AG08395 (cell line): ENCODE measurements at places on chromosomes 16 and 17.

DNA sequence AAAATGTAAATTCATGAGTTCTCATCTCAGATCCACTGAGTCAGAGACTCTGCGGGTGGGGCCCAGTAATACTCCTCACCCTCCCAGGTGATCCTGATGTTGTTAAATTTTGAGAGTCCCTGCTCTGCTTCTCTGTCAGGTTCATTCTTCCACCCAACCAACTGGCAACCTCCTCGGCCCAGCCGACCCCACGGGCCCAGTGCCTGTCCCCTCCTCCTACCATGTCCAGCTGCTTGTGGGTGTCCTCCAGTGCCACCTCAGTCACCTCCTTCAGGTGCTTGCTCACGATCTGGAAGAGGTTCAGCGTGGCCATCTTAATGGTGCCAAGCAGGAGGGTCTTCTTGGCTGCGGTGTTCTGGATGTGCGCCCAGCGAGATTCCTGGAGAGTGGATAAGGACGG lies 9.8 kb downstream of the CCDC42 start:
- DNase-seq = no peak

DNA sequence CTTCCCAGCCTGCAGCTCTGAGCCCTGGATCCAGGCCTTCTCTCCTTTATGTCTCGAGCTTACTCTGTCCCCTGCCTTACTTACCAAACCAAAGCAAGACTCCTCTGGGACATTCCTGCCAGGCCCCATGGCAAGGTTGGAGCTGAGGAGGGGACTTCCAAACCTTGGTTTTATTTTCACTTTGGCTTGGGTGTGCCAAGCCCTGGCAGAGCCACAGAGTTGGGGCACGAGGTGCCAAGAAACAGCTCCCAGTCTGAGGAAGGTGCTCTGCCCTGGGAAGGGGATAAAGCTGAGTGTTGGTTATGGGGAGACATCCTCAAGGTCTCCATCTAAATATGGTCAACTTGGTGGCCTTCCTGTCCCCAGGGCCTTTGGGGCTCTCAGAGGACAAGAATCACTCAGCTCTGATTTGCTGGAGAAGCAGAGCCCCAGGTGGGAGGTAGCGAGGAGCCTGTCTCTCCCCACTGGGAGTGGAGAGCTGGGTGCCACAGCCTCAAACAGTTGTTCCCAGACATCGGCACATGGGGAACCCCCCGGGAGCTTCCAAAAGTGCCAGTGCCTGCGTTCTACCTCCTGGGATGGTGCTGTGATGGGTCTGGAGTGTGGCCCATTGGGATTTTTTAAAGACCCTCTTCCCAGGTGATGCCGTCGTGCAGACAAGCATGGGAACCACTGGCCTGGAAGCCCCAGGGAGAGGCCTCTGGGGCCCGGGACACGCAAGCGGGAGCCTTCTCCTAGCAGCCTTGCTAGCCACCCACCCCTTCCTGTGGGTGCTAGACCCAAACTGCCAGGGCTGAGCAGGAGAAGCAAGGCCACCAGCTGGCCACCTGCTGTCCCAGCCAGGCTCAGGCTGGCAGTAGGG lies 10.3 kb downstream of the NLRC5 start:
- DNase-seq = no peak

DNA sequence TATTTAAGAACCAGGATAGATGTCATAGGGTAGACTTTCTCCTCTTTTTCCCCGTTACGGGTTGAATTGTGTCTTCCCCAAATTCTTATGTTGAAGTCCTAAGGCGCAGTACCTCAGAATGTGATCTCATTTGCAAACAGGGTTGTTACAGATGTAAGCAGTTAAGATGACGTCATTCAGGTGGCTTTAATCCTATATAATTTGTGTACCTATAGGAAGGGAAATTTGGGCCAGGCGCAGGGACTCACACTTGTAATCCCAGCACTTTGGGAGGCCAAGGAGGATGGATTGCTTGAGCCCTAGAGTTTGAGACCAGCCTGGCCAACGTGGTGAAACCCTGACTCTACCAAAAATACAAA lies 99.5 kb upstream of the DHX40 start:
- DNase-seq = no peak

DNA sequence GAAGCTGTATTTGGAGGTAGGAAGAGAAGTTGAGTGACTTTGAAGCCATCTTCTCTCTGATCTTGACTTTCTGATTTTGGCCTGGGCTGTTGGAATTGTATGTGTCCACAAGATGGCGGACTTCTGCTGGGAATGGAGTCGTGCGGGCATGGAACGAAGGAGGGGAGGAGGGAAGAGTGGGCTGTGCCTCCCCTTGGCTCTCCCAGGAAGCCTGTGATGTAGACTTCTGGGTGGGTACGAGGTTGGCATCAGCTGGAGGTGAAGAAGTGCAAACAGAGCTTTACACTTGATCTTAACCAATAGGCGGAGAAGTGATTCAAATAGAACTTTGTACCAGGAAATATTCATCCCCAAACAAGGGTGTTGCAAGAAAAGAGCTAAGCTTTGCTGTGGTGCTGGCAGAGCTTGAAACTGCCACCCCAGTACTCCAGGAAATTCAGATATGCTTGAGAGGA lies 7.4 kb upstream of the TMEM220 start:
- peak; percentile 75 for DNase-seq

DNA sequence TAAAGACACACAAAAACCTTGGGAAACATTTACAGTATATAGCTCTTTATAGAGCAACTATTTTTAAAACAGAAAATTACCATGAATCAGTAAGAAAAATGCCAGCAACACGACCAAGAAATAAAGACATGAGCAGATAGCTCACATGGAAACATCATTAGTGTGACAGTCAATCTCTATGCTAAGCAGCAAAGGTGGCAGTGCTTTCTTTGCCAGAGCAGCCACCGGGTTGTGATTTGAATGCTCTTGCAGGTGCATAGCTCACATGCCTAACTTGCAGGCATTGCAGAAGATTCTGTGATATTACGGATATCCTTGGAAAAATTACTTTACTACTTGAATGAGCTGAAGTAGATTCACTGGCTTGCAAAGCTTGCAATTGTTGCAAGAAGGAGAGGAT lies 652.9 kb upstream of the C16orf82 start:
- DNase-seq = no peak

- no peak for DNase-seq
These were observed 499.4 kb upstream of the C16orf82 start for GRCh38 chr16:26567356-26567755.

DNA sequence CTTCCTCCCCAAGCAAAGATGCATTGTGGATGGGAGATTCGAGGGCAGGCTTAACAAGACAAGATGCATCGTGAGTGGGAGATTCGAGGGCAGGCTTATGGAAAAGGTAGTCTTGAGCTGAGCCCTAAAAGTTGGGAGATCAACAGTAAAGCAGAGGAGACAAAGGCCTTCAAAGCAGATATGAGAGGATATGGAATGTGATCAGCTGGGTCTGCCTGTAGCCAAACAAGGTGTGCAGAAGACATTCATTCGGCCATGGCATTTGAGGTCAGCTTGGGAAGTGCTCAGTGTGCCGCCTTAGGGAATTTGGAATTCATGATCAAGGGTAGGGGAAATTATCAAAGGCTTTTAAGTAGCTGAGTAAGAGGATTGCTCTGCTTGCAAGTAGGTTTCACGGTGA lies 39.5 kb downstream of the DNAH9 start:
- no peak for DNase-seq

DNA sequence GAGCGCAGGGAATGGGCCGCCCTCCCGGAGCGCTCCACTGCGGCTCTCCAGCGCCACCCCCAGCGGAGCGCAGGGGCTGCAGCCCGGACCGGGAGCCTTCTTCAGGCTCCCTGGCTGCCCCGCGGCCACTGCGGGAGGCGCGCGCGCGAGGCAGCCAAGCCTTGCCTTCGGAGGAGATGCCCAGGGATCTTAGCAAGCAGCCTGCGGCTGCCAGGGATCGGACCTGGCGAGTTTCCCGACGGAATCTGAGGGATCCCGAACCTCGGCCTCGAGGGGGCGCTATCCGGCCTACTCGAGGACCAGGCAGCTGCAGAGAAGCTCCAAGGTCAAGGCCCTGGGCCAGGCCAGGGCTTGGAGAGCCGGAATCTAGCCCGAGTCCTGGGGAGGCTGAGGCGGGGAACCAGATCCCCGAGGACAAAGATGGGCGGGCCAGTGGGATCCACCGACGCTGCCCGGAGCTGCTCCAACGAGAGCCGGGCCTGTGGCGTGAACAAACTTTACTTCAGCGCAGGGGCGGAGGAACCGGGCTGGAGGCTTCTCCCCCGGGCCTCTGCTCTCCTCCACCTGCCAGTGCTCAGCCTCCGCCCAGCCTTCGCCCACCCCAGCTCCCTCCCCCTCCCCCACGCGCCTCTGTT lies at the start of gene IRX6:
Gene IRX6 (plus strand): TSS at position 567 of the 635 bp plus-strand sequence. CDS start 889 bp downstream, outside the sequence.
- DNase-seq = peak; percentile 38

DNA sequence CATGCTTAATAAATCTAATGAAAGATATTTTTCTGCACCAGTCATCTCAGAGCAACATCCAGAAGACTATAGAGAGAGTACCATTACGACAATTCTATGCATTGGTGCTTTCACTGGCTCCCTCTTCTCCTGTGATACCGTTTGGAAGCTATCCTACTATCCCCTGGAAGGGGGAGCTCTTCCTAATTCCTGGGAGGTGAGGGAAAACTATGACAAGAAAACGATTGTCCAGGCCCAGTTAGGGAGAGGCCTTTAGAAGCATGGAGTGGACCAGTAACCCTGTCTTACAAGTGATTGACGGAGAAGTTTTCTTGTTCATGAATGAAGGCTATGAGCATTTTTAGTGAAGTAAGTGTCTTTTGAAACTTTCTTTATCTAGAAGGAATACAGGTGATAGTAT lies 150.2 kb downstream of the TANC2 start:
- no peak for DNase-seq

GRCh38 chr16:647173-647902 lies 1.8 kb upstream of the WDR90 start:
- DNase-seq = no peak

DNA sequence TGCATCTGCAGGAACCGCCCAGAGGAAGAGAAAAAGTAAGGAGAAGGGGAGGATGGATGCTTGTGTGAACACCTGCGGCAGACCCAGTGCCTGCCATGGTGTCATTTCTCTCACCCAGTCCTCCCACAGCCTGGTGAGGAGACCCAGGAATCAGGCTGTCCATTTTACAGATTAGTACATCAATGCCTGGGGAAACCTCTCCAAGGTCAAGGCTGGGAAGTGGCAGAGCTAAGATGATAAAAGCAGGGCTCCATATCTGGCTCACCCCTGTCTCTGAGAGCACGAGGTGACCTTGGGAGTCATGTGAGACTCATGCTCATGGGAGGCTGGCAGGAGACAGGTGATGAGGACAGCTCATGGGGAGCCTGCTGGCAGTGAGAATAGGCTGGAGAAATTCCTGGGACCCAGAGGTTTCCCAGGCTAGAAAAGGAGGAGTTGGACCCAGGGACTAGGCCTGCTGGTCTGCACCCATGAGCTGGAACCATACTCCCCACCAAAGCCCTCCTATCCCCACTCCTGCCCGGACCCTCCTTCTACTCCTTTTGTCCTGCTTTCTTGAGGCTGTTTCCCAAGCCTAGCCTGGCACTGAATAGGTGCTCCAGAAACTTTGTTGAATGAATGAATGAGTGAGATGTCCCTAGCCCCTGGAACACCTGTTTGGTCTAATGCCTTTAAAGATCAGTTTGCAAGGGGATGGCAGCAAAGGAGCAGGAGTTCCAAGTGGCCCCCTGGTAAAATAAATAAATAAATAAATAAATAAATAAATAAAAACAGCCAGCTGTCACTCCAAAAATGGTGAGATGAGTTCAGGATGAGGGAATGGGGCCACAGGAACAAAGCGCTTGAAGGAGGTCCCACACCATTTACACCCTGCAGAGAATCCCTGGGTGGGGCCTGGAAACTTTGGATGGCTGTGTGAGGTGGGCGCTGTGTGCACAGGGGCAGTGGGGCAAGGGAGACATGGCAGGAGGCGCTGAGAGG lies 1.6 kb downstream of the ZNF629 start:
- no peak for DNase-seq

DNA sequence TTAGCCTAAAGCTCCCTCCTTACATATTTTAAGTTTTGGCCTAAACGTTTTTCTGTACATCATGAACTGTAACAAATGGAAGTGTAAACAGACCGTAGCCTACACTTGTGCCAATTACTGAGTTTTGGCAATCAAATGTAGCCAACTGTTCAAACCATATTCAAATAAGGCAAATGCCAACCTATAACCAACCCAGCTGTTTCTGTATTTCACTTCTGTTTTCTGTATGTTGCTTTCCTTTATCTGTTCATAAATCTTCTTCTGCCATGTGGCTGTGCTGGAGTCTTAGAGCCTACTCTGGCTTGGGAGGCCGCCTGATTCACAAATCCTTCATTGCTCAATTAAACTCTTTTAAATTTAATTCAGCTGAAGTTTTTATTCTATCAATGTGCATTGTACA lies 6.9 kb upstream of the C16orf78 start:
- no peak for DNase-seq

GRCh38 chr17:8162233-8162996 lies at the start of gene VAMP2:
TSS of gene VAMP2 (minus strand) at chr17:8162948. CDS start at chr17:8162879, 69 bp downstream.
- peak; percentile 69 for DNase-seq

DNA sequence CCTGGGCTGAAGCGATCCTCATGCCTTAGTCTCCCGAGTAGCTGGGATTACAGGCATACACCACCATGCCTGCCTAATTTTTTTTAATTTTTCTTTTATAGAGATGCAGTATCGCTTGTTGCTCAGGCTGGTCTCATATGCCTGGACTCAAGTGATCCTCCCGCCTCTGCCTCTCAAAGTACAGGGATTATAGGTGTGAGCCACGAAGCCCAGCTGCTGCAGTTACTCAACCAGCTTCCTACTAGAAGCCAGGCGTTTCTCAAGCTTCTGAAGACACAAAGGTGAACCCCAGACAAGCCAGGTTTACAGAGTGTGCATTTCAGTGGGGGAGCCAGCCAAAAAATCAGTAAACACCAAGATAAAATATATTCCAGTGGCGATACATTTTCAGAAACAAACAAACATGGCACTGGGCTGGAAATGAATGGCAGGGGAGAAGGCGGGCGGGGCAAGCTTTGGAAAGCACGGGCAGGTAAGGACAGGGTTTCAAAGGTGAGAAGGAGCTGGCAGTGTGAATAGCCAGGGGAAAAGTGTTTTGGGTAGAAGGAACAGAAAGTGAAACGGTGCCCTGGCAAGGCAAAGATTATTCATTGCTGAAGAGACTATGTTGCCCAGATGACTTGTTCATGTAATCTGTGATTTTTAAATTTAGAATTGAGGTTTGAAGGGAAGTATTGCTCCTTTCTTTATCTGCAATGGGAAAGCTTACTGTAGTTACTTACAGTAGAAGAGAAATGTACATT lies 471.1 kb downstream of the WWOX start:
- no peak for DNase-seq

GRCh38 chr17:63519972-63520882 lies 2.9 kb upstream of the KCNH6 start:
- DNase-seq = no peak

DNA sequence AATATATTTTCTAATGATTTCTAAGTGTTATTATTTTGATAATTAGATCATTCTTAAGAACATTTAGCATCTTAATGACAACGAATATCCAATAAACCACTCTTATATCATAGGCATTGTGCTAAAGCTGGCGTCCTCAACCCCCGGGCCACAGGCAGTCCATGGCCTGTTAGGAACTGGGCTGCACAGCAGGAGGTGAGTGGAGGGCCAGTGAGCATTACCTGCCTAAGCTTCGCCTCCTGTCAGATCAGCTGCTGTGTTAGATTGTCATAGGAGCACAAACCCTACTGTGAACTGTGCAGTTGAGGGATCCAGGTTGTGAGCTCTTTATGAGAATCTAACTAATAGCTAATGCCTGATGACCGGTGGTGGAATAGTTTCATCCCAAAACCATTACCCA lies 3.7 kb downstream of the DUXB start:
- no peak for DNase-seq
